Stimulated activated CD4-positive, alpha-beta T cell treated with anti-CD3 and anti-CD28 coated beads, Interleukin-1b, Interleukin-23, amount 100 ng/mL, for 1 hour (primary cell): ENCODE measurements at places on chromosomes 3 and 15.

DNA sequence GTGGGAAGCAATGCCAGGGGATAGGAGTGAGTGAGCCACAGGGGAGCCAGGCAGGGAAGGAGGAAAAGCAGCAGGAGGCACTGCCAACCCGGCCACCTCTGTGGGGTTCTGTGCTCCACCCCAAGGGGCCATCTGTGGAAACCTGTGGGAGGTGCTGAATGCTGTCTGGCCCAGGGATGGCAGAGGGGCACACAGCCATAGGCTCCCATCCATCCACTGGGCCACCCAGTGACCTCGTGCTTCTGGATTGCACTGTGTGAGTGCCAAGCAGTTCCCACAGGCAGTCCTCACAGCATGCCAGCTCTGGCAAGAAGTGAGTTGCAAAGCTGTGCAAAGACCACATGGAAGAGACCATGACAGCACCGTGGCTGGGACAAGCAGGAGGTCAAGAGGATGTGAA lies 27.5 kb downstream of the DNAJB8 start:
- DNase-seq: no peak

- DNase-seq: no peak
Observed at GRCh38 chr3:150681057-150681456, 22.7 kb downstream of the ERICH6 start.

GRCh38 chr15:82039871-82040270 lies 5.9 kb downstream of the MEX3B start:
- DNase-seq: no peak

DNA sequence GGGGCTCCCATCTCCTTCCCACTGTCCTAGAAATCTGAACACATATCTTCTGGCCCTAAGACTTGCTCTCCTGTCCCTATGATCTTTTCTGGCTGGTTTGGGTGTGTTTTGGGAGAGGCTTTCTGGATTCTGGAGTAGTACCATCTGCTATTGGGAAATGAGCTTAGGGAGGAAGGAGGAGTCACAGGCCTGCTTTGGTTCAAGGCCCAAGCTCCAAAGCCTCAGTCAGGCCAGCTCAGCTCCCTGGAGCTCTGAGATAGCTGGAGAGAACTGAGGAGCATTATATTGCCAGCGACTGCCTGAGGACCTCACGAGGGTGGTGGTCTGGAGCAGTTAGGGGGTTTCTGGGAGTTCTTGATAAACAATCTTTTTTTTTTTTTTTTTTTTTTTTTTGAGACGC lies 18.7 kb downstream of the RASGRF1 start:
- DNase-seq: no peak
